ENCODE measurements at places on chromosomes 6 and 20.

DNA sequence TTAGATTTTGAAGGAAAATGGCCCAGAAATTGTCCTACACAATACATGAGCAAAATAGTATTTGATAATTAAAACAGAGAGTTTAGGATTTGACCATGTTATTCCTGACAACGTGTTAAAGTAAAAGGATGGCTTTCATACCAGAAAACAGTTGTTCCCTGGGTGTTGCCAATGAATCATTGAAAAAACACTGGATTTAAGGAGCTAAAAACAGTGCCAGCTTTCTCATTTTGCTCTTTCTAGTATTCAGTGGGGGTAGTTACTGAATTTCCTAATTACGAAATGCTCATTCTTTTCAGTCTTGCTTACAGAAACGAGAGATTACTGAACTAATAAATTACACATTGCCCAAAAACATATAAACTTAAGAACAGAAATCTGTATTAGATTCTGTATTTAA, 26.6 kb upstream of the SNAP91 start:
- DNase-seq, result no peak

- DNase-seq, result no peak
Measured at GRCh38 chr6:87164506-87164905, 9.1 kb downstream of the ZNF292 start.

GRCh38 chr6:32192608-32193039, at the start of gene GPSM3:
GPSM3 (minus strand) TSS chr6:32192643; CDS start chr6:32192513, 130 bp downstream.
- DNase-seq, result peak; percentile 5

- peak; percentile 25 for DNase-seq
Measured at GRCh38 chr6:158649289-158650143, at the start of gene SYTL3. SYTL3 (plus strand) TSS chr6:158650054; CDS start chr6:158663269, 13,215 bp downstream.

DNA sequence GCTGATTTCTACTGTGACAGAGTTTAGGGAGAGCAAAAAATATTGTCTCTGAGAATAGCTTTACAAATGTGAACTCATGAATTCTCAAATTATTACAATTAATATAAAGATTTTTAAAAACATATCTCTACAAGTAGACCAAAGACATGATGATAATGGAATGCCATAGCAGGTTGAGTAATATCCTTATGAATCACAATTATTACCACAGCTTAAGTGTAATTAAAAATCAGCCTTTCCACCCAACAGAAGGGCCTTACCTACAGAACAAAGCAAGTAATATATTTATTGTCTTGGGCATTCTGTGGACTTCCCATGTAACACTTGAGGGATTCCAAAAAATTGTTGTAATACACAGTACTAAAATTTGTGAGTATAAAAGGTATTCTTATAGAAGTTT, 1099.6 kb upstream of the GJE1 start:
- DNase-seq, result no peak

DNA sequence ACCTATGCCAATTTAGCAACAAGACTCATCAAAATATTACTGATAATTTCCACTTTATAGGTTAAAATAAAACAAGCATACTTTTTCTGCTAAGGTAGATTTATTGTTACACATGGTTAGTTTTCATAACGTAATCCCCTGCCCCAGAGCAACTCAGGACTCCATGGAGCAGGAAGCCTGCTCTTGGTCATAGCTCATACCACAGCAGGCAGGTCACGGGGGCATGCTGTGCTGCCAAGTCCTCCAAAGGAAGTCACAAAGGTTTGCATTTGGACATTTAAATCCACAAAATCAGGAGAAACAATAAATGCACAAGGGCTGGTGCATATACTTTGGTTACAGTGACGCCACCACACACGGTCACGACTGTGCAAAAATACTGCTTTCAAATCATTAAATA, 12.5 kb downstream of the GZF1 start:
- DNase-seq, result no peak

DNA sequence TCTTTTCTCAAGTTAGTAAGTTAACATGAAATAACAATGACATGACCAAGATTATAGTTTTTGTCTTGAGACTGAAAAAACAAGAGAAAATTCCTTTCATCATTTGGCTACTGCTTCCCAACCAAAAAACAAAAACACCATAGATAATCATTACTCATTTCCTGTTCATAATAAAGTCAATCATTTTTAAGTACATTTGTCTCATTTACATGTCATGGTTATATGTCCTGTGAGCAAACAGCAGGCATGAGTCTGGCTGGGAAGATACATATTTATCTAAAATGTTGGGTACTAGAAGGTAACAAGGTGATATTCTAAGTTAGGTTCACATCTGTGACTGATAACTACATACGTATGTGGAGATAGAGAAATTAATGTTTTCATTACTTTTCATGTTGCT, 180.5 kb downstream of the ISM1 start:
- no peak for DNase-seq

DNA sequence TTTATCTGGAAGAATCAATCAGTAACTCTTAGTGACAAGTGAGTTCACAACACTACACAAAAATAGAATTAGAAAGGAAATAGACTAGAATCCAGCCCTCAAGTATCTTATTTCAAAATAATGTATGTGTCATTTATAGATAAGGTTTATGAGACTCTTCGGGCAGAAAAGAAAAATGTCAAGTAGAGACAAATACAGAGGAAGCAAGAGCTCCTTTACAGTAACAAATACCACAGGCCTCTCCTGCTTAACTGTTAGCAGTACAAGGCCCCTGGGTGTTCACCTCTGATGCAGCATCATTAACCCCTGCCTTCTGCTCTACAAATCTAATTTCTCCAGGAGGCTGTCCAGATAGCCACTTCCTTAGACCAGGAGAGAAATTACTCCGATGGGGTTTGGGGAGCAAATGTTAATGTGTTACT, 76.7 kb downstream of the UBE3D start:
- DNase-seq, result no peak

DNA sequence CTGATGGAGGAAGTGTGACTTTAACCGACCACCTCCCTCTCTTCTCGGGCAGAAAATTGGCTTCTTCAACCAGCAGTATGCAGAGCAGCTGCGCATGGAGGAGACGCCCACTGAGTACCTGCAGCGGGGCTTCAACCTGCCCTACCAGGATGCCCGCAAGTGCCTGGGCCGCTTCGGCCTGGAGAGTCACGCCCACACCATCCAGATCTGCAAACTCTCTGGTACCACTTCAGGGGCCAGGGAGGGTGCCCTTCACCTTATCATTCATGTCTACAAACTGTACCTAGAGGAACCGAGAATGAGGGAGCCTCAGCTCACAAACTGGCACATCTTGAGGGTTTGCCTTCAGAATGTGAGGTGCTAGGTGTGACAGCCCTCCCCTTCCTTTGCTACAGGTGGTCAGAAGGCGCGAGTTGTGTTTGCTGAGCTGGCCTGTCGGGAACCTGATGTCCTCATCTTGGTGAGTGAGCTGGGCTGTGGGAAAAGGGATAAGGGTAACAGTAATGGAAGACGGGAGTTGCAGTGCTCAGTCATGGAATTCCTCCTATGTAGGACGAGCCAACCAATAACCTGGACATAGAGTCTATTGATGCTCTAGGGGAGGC, 18.6 kb downstream of the ABCF1 start:
- no peak for DNase-seq

DNA sequence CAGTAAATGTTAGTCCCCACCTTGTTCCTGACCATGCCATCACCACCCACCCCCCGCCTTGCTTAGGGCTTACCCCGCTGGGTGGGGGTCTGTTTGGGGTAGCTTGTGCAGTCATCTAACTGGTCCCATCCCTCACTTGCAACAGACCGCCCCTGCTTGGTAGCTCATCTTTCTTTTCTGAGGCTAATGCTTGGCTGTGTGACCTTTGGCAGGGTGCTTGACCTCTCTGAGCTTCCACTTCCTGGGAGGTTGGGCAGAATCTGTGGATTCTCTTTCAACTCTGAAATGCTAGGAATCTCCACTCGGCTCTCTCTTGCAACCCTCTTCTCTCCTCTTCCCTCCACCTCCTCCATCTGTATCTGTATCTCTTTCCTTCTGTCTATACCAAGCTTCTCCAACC, 70.4 kb downstream of the SLC2A10 start:
- no peak for DNase-seq

DNA sequence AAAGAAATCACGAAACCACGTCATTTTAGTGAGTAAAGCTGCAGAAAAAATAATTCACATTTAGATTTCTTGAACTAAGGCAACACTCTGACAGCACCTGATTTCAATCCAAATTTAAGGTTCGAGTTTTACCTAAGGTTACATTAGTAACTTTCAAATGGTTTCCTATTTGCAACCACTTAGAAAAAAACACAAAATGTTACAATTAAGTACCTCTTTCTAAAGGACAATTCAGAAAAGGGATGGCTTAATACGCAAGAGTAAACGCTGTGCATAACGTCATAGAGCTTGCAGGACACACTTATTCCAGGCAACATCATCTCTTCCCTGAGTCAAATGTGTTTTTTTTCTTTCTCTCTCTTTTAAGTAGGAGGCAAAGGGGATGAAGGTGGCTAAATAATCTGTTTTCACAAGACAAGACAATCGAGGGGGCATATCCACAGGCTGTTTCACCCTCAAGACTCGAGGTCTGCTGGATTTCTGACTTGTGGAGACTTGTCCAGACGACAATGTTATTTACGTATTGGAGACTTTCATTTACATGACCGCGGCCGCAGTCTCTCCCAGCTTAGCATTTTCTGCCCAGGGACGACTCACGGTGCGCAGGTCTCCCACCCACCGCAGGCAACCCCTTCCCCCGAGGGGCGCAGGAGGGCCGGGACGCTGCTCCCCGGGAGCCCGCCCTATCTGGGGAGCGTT, 86.0 kb downstream of the SESN1 start:
- peak; percentile 23 for DNase-seq

DNA sequence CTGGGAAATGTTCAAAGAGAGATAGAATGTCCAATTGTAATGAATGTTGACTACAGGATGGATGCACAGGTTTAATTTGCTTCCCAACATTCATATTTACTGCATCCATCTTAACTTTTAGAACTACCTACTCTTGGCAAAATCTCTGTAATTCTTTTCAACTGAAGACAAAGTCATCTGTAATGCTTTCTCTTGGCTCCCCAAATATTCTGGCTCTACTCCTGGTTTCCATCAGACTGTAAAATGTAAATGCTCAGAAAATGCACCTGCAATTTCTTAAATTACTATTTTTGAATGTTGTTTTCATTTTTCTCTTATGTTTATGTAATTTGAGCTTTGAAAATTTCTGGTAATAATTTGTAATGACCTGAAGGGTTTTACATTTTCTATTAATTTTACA, 480.8 kb upstream of the IMPG1 start:
- no peak for DNase-seq

- no peak for DNase-seq
Measured at GRCh38 chr20:10074513-10074912, 39.7 kb downstream of the ANKEF1 start.

GRCh38 chr6:11760015-11760473, 18.6 kb downstream of the ADTRP start:
- no peak for DNase-seq

DNA sequence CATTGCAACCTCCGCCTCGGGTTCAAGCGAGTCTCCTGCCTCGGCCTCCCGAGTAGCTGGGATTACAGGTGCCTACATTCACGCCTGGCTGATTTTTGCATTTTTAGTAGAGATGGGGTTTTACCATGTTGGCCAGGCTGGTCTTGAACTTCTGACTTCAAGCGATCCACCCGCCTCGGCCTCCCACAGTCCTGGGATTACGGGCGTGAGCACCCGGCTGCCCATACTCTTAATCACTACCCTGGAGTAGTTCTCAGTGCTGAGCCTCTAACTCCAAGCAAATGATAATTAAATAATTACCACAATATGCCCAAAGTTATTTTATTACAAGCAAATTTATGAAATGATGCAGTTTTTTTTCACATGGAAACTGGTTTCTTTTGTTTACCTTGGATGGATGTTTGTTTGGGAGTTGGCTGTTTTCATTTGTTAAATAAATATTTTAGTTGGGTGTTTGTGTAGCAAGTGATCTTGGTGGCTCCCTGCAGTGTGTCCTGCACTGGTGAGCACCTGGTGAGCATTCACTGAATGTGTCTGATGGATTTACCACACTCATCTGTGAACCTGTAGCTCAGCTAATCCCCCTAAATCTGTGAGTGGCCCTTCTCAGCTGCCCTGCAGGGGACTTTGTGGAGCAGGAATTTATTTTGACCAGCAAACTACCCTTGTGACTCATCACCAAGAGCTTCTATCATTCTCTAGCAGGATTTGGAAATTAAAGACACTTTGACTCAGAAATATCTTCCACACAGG, 36.9 kb downstream of the UTRN start:
- no peak for DNase-seq

DNA sequence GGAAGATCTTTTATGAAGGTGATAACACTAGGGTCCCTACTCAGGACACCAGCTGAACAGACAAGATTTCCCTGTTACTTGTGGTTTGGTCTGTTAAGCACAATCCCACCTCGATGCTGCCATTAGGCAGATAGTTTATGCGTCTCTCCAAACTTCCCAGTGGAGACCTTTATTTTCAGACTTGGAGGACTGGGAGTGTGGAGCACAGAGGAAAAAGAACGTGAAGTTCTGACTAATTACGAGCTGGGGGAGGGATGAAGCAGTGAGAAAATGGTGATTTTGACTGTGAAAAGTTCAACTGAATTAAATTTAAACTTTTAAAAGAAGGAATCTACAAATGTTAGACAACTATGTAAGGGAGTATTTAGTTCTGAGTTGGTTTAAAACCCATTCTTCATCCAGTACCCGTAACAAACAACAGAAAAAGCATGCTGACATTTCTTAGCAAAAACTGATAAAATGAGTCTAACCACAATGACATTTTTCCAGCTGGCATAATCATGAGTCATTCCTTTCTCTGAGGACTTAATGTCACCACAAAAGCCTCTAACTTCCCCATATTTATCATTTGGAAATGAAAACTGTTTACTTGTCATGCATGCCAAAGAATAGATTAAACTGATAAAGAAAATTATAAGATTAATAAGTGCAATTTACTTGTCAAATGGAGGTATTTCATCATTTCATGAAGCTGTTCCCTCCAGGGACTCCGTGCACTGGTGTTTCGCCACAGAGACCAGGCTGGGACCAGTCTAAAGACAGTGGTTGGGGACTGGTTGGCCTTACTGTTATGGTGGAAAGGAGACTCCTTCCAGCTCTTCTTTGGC, 113.3 kb upstream of the SSTR4 start:
- no peak for DNase-seq

DNA sequence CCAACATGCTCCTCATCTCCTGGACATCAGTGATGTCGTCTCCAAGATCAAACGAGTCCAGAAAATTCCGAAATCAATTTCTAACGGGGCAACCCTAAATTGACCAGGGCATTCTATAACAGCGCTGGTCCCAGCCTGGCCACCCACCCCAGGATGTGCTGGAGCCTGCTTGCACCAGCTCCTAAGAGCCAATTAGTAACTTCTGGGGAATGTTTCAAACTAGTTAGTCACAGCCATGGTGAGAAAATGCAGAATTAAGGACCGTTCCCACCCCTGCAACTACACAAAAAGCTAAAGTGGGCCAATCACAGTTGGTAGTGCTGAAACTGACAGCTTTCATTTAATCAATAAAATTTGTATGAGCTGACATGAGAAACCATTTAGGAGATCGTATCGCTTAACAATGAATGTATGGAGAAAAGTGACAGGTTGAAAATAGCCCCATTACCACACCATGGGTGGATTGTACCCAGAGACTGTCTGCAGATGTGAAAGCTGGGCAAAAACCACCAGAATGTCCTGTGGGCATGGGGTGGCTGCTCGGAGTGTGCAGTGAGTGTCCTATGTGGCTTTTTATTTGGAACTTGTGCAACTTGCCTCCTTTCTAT, 165.7 kb upstream of the AFDN start:
- DNase-seq, result no peak
